ENCODE measurements at places on chromosomes 7 and 10.

DNA sequence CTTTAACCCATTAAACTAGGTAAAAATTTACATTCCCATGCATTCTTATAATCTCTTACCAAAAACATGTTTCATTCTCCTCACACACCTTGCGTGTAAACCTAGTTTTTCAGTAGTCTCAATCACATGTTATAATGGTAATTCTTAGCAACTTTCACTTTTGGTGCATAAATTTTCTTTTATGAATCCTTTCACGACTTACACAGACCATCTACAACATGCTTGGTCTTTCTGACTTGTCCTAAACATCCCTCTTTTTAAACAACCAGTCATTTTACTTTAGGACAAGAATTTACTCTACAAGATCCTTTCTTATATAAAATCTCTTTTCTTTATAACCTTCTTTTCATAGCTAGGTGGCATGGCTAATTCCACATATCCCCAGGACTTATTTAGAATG, 25.8 kb downstream of the FBXL13 start:
- no peak for DNase-seq

DNA sequence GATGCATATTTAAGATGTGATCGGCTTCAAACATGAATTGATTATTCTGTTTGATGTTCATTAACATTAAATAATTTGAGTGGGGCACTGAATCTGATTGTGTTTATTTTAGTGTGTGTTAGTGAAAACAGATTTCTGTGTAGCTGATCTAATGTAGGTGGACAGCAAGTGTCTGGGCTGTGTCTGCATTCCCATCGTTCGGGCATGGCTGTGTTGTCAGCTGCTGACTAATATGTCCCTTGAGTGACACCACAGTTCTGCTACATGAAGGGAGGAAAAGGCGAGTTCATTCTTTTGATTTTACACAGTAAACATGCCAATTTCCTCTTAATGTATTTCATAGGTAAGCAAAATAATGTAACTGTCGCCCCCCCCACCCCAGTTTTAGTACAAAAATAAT, 203.0 kb downstream of the CNTNAP2 start:
- DNase-seq, result no peak

DNA sequence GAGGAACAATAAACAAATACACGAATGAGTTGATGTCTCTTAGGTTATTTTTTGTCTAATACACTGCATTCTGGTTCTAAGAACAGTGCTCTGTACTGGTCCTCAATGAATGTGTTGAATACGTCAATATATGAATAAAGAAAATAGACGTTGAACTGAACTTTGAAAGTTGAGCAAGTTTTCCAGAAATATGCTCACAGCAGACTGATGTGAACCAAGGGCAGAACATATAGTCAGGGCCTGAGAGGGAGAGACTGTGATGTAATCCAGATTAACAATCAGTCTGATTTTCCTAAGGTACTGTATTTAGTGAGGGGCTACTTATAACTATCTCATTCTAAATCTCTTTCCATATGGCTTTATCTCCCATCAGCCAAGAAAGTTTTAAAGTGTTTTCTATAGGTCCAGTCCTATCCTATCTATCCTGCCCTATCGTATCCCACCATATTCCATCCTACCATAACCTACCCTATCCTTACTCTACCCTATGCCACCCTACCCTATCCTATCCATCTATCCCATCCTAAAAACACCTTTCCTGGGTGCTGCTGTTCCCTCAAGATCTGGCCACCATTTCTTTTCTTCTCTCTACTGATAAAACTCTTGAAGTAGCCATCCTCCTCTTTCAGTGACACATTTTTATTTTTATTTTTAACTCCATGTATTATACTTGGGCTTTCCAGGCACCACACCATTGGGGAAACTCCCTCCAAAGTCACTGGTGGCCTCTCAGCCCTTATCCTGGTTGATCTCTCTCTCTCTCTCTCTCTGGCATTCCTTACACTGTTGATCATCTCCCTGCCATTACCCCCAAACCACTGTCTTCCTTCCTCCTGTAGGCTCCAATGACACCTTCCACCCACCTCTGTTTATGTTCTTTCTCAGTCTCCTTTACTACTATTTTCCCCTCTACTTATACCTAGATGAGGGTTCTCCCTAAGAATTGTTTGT, 212.3 kb upstream of the SLC26A5 start:
- DNase-seq, result no peak

- no peak for DNase-seq
These were observed 17.2 kb upstream of the SLC26A4 start for GRCh38 chr7:107643407-107643806.

DNA sequence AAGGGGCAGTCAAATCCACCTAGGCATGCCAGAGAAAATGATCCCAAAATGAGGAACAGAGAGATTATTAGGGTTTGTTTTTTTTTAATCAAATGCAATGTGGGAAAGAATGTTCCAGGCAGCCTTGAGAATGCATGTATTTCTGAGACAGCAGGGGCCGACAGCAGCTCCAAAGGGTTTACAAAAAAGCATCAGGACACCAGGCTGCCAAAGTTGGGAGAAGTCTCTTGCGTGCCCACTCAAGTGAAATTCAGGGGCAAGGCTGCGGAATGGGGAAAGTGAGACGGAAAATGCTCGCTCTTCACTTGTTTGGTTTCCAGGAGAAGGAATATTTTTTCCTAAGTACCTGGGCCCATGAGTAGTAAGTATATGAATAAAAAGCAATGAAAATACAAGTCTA, 101.2 kb downstream of the USP6NL start:
- no peak for DNase-seq

DNA sequence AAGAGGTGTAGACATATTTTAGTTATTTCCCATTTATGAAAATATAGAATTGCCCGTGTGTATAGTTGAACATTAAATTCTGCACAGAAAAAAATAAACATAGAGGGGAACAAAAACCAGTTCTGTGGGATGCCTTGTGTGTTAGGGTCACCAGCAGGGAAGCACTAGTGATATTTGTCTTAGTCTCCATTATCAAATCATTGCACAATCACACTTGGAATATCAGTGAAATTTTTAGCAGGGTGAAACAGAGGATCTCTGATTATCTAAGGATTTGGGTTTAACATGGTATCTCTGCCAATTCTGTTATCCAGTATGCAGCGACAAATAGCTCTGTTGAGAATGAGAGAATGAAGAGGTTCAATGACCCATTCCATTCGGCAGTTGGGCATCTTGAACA, 496.0 kb upstream of the POM121L12 start:
- no peak for DNase-seq

DNA sequence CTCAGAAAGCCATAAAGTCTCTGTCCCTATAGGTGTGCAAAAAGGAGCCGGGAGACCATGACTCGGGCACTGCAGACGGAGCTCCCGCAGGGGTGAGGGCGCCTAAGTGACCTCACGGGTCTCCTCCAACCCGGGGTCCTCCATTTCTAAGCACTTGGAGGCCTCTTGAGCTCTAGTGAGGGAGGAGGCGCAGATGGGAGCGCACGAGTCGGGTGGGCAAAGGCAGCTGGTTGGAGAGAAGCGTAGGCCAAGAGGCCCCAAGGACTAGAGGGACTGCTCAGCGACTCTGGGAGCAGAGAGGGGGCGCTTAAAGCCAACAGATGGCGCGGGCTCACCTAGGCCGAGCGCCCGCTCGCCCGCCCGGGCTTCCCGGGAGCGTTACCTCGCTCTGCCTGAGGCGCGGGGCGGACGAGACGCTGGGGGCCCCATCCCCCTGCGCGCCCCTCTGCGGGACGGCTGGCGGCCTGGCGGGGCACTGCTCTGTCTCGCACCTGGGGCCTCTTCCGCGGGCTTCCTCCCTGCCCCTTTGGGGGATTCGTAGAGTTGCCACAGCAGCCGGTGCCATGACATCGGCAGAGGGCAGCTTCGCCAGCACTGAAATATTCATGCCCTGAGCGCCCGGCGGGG, 523 bp upstream of the CDH23 start:
- DNase-seq, result no peak

DNA sequence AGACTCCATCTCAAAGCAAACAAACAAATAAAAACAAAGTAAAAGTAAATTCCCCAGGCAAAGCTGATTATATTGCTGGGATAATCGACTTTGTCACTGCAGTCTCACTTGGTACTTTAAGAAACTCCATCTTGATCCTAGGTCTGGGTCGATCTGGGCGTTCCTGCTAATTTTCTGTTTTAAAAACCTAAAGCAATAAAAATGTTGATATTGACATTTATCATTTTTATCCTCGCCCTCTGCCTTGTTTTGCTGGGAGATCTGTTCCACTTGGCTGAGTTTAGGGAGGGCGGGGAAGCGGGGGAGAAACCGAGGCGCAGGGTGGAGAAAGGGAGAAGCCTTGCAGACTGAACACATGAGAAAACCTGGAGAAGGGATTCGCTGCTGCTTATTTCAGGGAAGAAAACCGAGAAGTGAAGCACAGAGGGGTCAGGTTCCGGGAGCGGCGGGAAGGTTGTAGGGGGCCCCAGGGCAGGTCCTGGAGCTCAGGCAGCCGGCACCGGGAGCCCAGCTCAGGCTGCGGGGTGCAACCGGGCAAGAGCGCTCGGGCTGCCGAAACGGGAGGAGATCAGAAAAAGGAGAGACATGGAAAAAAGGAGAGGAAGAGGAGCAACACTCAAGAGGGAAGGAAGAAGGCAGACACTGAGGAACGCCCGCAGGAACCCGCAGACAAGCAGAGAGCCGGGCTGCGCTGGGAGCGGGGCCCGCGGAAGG, 27.3 kb upstream of the KMT2C start:
- DNase-seq, result no peak

DNA sequence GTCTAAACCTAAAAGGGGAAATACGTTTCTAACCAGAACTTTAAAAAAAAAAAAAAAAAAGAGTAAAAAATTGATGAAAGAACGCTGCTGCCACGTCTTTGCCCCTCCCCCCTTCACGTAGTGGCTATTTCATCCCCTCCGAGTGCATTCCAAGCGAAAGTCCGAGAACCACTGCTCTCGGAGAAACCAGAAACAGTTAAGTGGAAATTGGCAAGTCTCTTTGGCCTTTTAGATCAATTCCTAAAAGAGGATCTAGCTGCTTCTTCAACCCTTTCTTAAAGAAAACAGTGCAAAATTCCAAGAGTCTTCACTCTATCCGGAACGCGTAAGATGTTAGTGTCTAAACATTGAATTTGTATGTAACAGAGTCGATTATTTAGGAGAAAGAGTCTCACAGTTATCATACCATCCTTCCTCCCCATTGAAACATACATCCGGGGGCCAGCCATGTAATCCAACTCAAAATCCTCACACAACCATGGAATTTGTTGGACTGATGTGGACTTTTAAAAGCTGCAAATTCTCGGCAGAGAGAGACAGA, 1.1 kb downstream of the P4HA1 start:
- no peak for DNase-seq

DNA sequence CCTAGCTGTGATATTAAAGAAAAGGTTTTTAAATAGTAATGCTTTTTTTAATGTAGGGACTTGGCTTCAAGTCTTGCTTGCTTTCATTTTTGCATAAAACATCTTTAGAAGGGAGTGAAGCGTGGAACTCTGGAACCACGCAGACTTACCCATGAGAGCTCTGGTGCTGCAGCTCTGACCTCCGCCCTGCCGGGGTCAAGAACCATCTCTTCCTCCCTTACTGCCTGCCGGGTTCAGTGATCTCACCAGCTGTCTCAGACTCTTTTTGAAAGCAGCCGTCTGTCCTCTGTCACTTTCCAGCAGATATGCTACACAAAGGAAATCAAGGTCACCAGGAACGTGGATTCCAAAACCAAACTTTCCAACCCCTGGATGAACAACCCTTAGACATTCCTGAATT, 353.8 kb downstream of the GPR37 start:
- DNase-seq, result no peak

DNA sequence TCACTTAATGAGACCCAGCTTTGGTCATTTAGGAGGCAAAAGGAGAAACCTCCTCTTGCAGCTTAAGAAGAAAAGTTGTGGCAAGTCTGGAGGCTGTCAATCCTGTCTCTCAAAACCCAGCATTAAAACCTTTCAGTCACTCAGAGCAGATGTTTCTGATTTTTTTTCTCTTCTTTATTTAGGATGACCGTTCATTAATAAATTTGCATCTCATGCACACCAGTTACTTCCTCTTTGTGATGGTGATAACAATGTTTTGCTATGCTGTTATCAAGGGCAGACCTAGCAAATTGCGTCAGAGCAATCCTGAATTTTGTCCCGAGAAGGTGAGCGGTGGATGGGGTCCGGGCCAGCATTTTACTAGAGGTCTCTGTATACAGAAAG, 32.0 kb downstream of the TMEM248 start:
- DNase-seq, result no peak

DNA sequence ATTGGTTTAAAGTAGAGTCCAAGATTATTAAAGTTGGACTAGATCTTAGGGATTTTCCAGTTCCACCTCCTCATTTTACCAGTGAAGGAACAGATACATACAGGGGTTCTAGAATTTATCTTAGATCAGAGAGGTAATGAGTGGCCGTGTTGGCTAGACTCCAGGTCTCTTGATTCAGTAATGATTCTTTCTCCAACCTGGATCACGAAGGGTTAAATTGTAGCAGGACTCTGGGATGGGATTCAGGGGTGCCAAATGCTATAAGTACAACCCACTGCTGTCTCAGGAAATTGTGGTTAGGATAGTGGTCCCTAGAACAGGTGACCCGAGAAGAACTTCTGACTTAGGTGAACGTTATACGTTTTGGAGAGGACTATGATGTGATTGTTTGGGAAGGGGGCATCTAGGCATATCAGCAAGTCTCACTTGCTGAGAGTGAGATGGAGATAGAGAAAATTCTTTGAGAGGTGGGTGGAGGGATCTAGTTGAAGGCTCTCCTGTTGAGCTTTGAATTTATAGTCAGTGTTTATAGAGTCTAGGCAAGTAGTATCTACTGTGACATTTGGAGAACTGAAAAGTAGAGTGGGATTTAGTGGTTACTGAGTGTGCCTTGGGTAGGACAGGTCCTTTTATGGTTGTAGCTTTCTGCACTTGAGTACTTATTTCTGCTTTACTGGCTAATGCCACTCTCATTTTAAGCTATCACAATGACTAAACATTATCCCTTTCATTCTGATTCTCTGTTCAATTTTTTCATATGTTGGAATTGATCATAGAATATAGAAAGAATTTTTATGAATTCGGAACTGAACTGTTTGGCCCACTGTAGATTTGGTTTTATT, 58.3 kb downstream of the ST7 start:
- no peak for DNase-seq

GRCh38 chr10:73576890-73577591, 14.1 kb downstream of the USP54 start:
- DNase-seq, result no peak

- DNase-seq, result no peak
These were observed 243.3 kb upstream of the CDC14C start for GRCh38 chr7:48681006-48681405.

DNA sequence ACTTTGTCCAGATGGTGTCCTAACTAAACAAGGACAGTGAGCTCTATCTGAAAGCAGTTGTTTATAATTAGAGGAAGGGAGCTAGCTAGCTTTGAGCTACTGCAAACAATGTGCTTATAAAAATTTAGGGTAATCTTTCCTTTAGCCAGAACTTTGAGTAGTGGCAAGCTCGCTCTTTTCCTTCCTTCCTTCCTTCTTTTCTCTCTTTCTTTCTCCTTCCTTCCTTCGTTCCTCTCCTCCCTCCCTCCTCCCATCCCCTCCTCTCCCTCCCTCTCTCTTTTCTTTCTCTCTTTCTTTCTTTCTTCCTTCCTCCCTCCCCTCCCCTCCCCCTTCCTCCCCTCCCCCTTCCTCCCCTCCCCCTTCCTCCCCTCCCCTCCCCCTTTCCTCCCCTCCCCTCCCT, 520.1 kb downstream of the INHBA start:
- DNase-seq, result no peak

- no peak for DNase-seq
These were observed 4.4 kb upstream of the TRUB1 start for GRCh38 chr10:114933588-114933987.
